ENCODE measurements at places on chromosomes 5 and 9.

DNA sequence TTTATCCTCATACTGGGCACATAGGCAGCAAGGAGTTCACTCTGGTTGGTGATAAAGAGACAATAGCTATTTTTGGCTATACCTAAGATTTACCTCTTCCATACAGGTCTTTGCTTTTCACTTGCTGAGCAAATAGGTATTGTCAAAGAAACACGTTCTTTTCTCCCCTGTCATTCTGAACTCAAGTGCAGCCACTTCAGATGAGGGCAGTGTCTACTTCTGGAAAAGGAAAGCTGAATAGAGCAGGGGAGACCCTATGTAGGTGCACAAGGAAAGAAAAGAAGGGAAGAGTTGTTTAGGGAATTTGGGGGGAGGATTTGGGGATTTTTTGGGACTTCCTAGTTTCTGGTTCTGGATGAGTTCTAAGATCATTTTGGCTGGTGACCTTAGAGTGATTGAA lies 109.6 kb downstream of the ATP10B start:
- DNase-seq = no peak

DNA sequence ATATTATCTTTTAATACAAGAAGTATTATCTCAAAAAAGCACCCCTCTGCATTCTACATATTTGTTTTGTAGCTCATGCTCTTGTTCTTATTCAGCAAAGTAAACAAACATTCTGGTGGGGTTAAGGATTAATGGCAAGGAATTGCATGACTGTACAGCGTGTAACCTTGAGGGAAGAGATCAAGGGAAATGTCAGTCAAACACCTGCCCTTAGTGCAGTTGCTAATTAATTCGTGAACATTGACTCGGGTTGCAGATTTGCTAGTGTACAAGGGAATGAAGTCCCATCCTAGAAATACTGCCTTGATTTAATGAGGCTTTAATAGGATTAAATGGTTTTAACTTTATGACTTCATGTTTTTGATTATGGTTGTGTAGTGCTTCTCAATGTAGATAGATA lies 1758.1 kb downstream of the MAT2B start:
- no peak for DNase-seq

- no peak for DNase-seq
These were observed 35.8 kb downstream of the PPARGC1B start for GRCh38 chr5:149765932-149766331.

DNA sequence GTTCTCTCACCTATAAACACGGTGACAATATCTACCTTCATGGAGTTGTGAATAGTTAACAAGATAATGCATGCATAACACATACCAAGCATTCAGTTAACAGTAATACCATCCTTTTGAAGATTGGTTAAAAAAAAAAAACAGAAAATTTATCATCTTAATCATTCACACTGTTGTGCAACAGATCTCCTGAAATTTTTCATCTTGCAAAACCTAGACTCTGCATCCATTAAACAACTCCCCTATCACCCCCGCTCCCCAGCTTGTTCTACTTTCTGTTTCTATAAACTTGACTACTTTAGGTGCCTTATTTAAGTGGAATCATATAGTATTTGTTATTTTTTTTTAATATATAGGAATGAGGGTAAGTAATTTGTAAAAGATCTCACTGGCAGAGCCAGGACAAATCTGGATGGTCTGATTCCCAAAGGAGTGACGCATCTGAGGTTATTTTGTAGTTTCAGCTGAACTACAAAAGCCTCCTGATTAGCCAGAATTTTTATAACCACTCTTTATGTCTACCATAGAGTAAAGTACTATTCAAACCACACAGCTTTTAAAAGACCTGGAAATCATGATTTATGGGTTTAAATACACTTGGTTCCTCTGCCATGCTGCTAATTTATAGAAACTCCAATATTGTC lies 93.0 kb downstream of the FANCC start:
- no peak for DNase-seq

DNA sequence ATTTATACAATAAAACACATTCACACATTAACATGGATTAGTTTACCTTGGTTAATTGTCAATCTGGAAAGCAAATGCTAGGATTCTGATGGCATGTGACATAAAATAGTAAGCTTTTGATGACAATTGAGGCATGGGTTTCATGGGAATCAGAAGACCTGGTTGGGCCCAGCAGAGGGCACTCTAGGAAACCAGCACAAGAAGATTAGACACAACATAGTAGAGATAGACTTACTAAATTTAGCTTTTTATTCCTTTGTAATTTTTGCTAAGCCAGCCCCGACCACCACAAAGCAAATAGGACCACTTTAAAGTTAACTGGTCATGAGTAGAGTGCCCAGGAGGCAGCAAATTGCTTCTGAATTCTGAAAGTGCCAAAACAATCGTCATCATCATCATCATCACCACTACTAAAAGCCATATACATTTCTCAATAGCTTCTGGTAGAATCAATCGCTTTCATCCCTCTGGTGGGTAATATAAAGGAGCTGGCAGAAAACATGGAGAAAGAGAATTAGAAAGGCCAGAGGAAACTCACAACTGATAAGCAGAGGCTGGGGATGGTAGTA lies 163.2 kb downstream of the ARRDC3 start:
- DNase-seq = peak; percentile 68
